Left colon (tissue), 2 donors: ENCODE measurements at places on chromosomes 1 and 21. TPM values are rescaled to one million over a fixed set of nuclear protein-coding genes. Genes with fewer than 3 reads are reported as not detected.
A peak's percentile ranks its signal among the peaks of the same experiment; 100 is the strongest.

- DNase-seq = no peak
These were observed 25.0 kb downstream of the CD55 start for GRCh38 chr1:207346513-207346912.

DNA sequence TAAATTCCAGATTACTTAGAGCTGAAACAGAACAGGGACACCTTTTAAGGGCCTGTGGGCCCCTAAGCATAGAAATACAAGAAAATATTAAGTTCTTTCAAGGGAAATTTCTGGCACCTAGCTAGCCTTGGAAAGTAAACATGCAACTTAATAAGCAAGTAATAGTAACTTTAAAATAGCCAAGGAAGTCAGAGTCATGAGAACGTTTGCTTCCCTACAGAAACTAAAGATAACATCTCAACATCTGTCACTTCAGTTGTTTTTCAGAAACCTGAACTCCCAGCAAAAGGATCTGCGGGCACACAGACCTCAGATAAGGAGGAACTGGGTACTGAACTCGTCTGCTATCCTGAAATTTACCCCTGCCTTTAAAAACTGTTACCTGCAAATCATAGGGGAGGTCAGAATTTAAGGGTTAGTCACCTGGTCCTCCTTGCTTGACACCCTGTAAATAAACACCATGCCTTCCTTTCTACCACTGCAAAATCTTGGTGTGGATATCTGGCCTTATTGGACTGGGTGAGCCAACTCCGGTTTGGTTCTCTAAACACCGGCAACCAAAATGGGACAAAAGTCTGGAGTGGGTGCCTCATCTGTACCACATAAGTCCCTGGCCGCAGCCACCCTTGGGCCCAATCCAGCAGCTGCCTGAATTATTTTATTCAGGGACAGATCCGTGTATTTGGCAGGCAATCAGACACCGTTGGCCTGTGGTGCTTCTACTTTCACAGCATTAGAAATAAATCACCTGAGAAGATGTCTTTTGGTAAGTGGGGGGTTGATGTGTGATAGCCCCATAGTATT is 27.9 kb downstream of the NRDC start:
- no peak for DNase-seq

GRCh38 chr1:165439330-165439729 is 5.6 kb downstream of the RXRG start:
- no peak for DNase-seq

- no peak for DNase-seq
These were observed 126.7 kb upstream of the CACHD1 start for GRCh38 chr1:64343105-64343822.

DNA sequence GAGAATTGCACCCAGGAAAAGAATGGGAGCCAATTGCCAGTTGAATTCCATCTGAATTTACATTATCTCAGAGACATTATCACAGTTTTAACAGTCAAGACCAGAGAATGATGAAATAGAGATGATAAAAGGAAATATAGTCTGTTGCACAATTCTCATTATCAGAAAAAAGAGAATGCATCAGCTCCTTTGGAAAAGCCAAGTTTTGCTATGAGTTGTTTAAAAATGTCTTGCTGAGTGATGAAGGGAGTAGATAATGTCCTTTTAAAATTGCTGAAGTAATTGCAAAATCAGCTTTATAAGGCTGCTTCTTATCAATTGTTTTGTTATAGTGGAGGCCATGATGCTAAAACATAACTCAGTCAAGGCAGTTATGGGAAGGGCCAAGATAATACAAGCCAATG is 37.9 kb upstream of the EEIG2 start:
- DNase-seq = no peak

- DNase-seq = no peak
These were observed 33.1 kb downstream of the SIPA1L2 start for GRCh38 chr1:232596666-232597303.

GRCh38 chr1:232792949-232793348 is 12.3 kb upstream of the MAP10 start:
- no peak for DNase-seq

DNA sequence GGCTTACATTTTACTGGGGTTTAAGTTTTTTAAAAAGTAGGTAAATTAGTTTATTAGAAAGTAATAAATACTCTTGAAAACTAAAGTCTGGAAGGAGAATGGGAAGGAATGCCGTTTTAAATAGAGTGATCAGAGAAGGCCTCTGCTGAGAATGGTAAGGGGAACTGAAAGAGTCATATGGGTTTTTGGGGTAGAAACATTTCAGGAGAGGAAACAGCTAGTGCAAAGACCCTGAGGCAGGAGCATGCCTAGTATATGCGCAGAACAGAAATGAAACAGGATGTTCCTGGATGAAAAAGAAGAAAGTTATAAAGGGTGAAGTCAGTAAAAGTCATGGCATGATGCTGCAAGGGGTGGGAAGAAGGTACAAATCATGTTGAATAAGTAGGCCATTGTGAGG is 38.9 kb downstream of the ZC3H11B start:
- no peak for DNase-seq

CHAF1B gene
- total RNA-seq = 1.4 TPM

GRCh38 chr1:232568906-232569553 is 60.9 kb downstream of the SIPA1L2 start:
- DNase-seq = no peak

- no peak for DNase-seq
These were observed 8.9 kb downstream of the EPHA10 start for GRCh38 chr1:37755951-37756560.

- peak; percentile 74 for DNase-seq
These were observed 431 bp downstream of the MTARC1 start for GRCh38 chr1:220787069-220787619.

LDLRAD2 gene
- 0.39 TPM for total RNA-seq

- no peak for DNase-seq
These were observed 69.2 kb downstream of the SSBP3 start for GRCh38 chr1:54337034-54337433.

GRCh38 chr1:161930064-161930463 is 93.6 kb downstream of the OLFML2B start:
- no peak for DNase-seq

- no peak for DNase-seq
These were observed 62.1 kb downstream of the HSPG2 start for GRCh38 chr1:21874778-21875547.

SELP gene
- total RNA-seq = 1.5 TPM

GRCh38 chr1:54721719-54722118 is 6.1 kb downstream of the TTC4 start:
- no peak for DNase-seq

DNA sequence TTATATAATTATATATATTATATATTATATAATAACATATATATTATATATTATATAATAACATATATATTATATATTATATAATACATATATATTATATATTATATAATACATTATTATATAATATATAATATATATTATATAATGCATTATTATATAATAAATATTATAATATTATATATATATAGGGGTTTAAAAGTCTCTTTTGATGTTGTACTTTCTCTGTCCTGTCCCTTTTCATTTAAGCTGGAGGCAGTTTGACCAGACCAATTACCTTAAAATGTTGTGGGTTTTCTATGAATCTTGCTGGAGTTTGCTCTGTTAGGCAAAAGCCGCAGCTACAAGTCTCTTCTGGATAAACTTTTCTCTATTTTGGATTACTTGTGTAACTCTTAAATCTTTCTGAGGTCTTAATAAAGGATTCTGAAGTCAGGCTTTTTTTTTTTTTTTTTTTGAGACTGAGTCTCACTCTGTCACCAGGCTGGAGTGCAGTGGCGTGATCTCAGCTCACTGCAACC is 22.2 kb upstream of the KIF1B start:
- DNase-seq = no peak

DNA sequence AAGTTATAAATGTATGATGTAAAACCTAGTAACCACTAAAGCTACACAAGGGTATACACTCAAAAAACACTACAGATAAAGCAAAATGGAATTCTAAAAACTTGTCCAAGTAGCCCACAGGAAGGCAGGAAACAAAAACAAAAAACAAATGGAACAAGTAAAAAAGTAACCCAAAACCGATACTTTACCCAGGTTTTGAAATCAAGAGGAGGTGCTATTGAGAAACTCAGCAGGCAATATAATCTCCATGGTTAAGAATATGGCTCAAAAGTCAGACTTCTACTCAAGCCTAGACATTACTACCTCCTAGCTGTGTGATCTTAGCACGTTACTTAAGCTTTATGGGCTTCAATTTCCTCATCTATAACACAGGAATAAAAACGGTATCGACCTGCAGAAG is 13.3 kb downstream of the RBBP5 start:
- no peak for DNase-seq

- DNase-seq = no peak
These were observed 79.8 kb upstream of the IFFO2 start for GRCh38 chr1:19036041-19036812.

- no peak for DNase-seq
These were observed 4.5 kb downstream of the CHML start for GRCh38 chr1:241635556-241636152.

- DNase-seq = no peak
These were observed 111.3 kb downstream of the GREM2 start for GRCh38 chr1:240500647-240501046.

S100A7 gene
- total RNA-seq = not detected

- no peak for DNase-seq
These were observed 164.2 kb downstream of the HIVEP3 start for GRCh38 chr1:41754540-41754939.

GOLT1A gene
- 6.5 TPM for total RNA-seq

- DNase-seq = no peak
These were observed 180.2 kb downstream of the NR5A2 start for GRCh38 chr1:200207711-200208126.

DNA sequence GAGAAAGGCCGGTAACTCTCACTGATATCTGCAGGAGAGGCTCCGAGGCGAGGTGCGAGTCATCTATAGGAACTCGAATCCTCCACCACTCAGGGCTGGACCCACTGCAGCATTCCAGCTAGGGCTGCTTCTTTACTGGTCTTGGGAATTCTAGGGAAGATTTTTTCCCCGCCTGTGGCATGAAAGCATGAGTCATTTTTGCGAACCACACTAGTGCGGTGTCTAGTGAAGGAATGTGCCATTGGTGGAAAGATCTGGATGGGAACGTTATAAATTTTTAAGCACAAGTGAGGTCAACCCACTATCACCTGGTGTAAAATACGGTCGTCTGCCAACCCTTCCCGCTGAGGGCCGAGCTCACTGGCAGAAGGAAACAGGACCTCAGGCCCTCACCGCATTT is 49.7 kb downstream of the SYF2 start:
- no peak for DNase-seq

AVPR1B gene
- 0.89 TPM for total RNA-seq

- DNase-seq = no peak
These were observed 56.4 kb upstream of the HIVEP3 start for GRCh38 chr1:41975121-41975520.

- no peak for DNase-seq
These were observed 66.9 kb downstream of the GNG12 start for GRCh38 chr1:67766141-67766978.

PROX1 gene
- total RNA-seq = 15.4 TPM

GBP5 gene
- total RNA-seq = 2.2 TPM

CD1D gene
- 8.2 TPM for total RNA-seq

FCGR3A gene
- total RNA-seq = 11.7 TPM

LCE1D gene
- not detected for total RNA-seq

ST6GALNAC5 gene
- total RNA-seq = 1.5 TPM

CHODL gene
- 0.46 TPM for total RNA-seq

EFNA3 gene
- total RNA-seq = 7.7 TPM
